LHCN-M2 (cell line): ENCODE measurements at places on chromosomes 12 and 14.

- DNase-seq = peak; percentile 64
These were observed 75.5 kb upstream of the RERGL start for GRCh38 chr12:18165422-18165871.

DNA sequence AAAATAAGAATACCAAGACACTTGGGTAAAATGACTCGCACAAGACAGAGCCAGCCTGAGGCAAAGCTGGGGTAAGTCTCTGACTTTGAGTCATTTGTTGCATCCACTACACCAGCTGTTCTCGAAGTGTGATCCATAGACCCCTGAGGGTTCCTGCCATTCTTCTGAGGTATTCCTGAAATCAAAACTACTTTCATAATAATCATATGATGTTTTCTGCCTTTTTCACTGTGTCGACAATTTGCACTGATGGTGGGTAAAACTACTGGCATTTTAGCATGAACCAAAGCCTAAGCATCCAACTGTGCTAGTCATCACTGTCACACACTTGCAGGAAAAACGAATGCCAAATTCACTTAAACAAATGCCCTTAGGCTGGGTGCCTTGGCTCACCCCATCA, 135.5 kb upstream of the FUT8 start:
- peak; percentile 92 for DNase-seq

- DNase-seq = no peak
These were observed 61.1 kb upstream of the FLRT2 start for GRCh38 chr14:85468816-85469215.

DNA sequence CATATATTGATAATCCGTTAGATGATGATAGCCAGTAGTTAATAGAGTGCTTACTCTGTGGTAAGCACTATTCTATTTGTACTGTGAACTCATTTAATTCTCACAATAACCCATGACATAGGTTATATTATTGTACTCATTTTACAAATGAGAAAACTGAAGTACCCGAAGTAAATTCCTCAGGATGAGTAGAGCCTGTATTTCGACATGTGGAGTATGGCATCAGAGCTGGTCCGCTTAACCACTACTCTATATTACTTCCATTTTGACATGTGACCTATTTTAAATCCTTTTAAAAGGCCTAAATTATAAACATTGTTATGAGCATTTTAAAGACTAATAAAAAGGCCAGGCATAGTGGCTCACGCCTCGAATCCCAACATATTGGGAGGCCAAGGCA, 8.0 kb upstream of the RAP1B start:
- DNase-seq = no peak

DNA sequence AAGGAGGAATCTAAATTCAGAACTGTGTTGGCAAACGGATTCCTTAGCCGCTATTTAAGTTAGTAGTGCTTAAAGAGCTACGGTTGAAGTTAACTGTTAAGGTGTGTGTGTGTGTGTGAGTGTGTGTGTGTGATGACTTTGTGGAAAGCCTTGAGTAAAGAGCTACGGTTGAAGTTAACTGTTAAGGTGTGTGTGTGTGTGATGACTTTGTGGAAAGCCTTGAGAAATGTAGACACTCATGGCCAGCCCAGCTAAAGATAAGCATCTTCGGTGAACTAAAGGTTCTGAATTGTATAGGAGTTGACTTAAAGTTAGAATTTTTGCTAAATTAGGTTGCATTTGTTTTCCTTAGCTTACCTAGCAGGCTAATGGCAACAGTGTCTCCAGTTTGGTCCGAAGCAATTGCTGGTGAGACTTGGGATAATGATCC, 1.4 kb downstream of the KTN1 start:
- DNase-seq = no peak

DNA sequence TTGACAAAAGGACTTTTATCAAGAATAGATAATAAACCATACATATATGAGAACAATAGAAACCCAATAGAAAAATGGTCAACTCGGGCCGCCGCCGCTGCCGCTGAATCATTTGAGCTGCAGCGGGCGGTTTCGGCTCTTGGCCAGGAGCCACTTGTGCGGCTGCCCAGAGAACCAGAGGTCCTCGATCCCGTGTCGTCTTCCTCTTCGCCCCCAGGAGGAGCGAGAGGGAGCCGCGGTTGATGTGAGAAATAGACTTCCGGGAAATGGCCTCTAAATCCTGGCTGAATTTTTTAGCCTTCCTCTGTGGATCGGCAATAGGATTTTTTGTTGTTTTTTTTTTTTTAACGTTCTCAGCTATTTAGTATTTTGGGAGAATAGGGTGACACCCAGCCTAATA, 44.8 kb downstream of the CPSF6 start:
- peak; percentile 84 for DNase-seq

DNA sequence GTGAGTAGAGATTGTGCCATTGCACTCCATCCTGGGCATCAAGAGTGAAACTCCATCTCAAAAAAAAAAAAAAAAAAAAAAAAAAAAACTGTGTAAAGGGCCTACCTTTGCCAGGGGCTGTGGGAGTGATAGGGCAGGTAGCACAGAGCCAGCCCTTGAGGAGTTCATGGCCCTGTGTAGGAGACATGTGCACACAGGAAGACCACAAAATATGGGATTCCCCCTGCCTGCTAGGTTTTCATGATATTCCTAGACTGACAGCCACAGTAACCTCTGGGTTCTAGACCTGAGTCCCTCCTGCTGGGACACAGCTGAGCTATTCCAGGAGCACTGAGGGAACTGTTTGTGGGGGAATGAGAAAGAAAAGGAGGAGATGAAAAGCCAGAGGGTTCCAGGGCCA, 8.3 kb upstream of the SPTSSA start:
- DNase-seq = no peak

GRCh38 chr14:90514015-90514398, 117.2 kb downstream of the CALM1 start:
- no peak for DNase-seq

DNA sequence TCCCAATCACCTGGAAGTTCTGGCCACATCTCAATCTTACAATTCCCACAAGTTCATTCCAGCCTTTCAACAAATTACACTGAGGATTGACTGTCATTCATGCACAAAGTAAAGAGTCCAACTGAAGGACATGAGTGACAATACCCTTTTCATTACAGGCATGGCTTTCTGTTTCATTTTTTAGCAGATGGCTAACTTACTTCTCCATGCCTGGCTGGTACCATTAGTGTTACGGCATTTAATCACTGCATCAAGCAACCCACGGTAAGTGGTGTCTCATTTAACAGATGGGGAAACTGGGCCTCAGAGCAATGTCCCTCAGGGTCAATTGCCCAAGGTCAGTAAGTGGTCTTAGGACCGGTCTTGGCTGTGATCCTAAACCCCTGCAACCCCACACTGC, 114.4 kb downstream of the PRICKLE1 start:
- DNase-seq = no peak

- DNase-seq = no peak
These were observed 107.2 kb downstream of the RBM19 start for GRCh38 chr12:113858841-113859386.

DNA sequence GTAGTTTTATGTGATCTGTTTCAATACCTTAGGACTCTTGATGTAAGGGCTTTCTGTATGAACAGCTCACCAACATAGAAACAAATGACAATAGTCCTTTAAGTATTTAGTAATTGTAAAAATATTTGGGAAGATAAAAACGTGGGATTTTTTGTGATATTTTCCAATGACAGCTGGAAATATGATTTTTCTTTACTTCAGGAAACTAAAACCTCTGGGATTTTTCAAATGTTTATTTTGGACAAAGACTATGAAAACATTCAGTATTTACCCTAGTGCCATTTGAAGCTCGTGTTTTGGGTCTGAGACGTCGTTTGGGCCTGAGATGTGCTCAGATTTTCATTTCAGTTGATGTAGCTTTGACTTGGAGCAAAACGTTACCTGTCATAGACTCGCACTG, 240.0 kb downstream of the BMP4 start:
- peak; percentile 16 for DNase-seq

DNA sequence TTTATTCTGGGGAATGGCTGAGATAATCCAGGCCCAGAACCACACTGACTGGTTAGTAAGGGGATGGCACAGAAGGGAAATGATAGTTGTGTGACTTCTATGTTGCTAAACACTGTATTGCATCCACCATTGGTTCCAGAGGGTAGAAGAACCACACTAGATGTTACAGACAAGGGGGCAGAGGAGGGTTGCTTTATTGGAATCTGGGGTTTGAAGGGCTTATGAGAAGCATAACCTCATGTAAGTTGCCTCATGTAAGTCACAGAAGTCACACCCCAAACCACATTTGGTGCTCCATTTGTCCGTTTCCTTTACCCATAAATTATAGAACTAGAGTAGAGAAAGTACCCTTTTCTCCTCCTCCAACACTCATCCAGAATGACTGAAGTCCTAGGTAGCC, 5.5 kb upstream of the PSMA6 start:
- DNase-seq = no peak

GRCh38 chr12:104930388-104931326, 27.4 kb downstream of the SLC41A2 start:
- no peak for DNase-seq

GRCh38 chr12:74608231-74608775, 70.7 kb downstream of the ATXN7L3B start:
- no peak for DNase-seq

- no peak for DNase-seq
These were observed 181.8 kb downstream of the FUT8 start for GRCh38 chr14:65594153-65594881.

DNA sequence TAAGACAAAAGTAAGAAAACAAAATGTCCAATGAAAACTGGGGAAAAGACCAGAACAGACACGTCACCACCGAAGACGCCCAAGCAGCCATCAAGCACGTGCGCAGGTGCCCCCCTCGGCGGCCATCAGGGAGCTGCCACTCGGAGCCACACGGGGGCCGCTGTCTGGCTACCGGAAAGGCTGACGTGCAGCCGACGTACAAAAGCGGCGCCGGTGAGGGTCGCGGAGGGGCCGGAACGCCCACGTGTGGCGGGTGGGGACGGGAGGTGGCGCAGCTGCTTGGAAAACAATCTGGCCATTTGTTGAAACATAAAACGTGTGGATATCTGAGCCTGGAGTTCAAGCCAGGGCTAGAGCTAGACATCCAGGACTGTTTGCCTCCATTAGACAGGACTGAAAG, 60.7 kb downstream of the GALNT9 start:
- DNase-seq = no peak

- DNase-seq = no peak
These were observed 207.2 kb downstream of the NUBPL start for GRCh38 chr14:31768355-31768754.

GRCh38 chr12:121519227-121519626, 61.6 kb downstream of the KDM2B start:
- DNase-seq = no peak

DNA sequence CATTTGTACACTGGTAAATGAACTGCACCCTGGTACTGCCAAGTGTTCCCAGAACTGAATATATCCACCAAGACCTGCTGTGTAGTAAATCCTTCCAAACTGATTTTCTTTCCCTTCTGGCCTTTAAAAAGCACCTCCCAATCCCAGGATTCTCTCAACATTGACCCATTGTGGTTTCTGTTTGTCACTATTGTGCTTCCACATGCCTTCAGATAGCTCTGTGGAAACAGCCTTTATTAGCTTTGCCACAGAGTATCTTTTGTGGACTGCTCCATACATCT, 949 bp upstream of the KIF21A start:
- DNase-seq = no peak

GRCh38 chr12:570921-571794, 92.1 kb downstream of the NINJ2 start:
- DNase-seq = peak; percentile 93
